ENCODE measurements at places on chromosomes 5 and 9. TPM values are rescaled to one million over a fixed set of nuclear protein-coding genes. Genes with fewer than 3 reads are reported as not detected.

NOL8 gene
- 22.7 TPM for total RNA-seq

ACTBL2 gene
- total RNA-seq, result 0.04 TPM

GABRA6 gene
- total RNA-seq, result not detected

PCDHB2 gene
- total RNA-seq, result 0.62 TPM

PLAC8L1 gene
- 0.23 TPM for total RNA-seq

RORB gene
- not detected for total RNA-seq

ENTR1 gene
- total RNA-seq, result 48.7 TPM

CDX1 gene
- total RNA-seq, result not detected

ITK gene
- not detected for total RNA-seq

TMC1 gene
- not detected for total RNA-seq

Measured in hair follicular keratinocyte (primary cell).